ENCODE measurements at places on chromosomes 3 and 15.

- DNase-seq, result no peak
These were observed 77.6 kb downstream of the SLC7A14 start for GRCh38 chr3:170508291-170508690.

GRCh38 chr15:90291679-90292356, 26.3 kb downstream of the NGRN start:
- DNase-seq, result peak; percentile 68

- DNase-seq, result no peak
These were observed 193.1 kb downstream of the MEIS2 start for GRCh38 chr15:36907295-36907694.

DNA sequence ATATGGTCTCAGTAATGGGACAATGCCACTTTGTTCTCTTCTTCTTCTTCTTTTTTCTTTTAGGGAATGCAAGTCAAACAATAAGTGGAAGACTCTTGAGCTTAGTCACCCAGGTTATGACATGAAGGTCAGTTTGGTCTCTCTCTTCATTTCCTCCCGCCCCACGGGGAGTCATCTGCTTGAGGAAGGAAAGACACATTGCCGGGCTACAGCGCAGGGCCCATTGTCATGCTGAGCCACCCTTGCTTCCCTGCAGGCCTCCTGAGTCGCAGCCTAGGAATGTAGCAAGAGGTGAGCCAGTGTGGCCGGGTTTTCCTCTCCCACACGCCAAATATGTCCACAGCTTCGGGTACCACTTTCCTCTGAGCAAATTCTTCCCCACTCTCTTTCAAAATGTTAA, 47.6 kb downstream of the RAP2B start:
- no peak for DNase-seq

- DNase-seq, result no peak
These were observed 115.2 kb downstream of the TMEM108 start for GRCh38 chr3:133153382-133153781.

DNA sequence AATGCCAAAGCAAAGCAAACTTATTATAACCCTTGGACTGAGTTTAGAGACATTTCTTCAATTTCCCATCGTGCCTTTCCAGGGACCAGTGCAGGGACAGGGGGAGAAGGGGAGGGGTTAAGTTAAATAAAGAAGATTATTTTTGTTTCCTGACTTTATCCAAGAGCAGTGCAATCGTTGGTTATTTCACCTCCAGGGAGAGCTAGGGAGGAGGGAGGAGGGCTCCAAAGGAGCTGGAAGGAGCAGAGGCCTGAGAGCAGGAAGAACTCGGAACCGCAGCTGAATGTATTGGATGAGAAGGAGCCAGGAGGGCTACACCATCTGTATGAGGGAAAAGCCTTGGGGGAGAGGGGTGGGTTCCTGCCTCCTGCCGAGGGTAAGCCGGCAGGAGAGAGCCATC, 20.7 kb downstream of the HAPLN3 start:
- no peak for DNase-seq

- no peak for DNase-seq
These were observed 127.8 kb downstream of the STAG1 start for GRCh38 chr3:136624371-136624770.

- DNase-seq, result no peak
These were observed 11.6 kb downstream of the GPR160 start for GRCh38 chr3:170049146-170050000.

- no peak for DNase-seq
These were observed 10.1 kb downstream of the LYSMD2 start for GRCh38 chr15:51727141-51727897.

GRCh38 chr3:124200407-124200806, 208.5 kb upstream of the ROPN1 start:
- no peak for DNase-seq

DNA sequence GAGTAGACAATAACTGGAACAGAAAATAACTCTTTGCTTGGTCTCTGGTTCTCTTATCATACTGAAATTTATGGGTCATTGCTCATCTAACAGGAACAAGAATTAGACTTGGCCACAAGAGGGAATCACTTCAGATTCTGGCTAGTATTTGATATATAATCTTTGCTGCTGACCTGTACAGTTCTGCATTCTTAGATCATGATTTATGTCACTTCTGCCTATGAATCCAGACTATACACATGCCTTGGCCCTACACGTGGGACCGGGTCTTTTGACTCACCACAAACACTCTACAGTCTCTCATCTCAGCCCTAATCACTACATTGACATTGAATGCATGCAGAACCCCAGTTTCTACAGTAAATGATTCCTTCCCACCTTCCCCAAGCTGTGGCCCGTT, 162.5 kb upstream of the SOX2 start:
- no peak for DNase-seq

DNA sequence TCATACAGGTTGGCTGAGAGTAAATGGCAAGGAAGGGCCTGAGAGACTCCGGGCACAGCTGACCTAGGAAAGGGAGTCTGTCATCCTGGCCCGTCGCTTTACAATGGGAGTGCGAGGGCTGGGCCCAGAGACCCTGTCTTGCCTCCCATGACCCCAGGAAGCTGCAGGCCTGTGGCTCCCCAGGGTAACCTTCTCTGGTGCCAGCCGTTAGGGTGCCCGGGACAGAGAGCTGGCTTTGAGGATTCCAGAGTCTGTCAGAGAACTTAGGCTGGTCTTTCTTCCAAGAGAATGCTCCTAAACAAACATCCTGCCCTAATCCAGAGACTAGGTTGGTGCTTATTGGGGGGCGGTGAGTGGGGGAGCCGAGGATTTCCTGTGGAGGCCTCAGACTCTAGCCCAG, 18.5 kb downstream of the ZNF710 start:
- no peak for DNase-seq

- no peak for DNase-seq
These were observed 35.2 kb downstream of the TGFBR2 start for GRCh38 chr3:30641416-30642251.

- no peak for DNase-seq
These were observed 37.5 kb upstream of the STIMATE start for GRCh38 chr3:52934630-52935530.

DNA sequence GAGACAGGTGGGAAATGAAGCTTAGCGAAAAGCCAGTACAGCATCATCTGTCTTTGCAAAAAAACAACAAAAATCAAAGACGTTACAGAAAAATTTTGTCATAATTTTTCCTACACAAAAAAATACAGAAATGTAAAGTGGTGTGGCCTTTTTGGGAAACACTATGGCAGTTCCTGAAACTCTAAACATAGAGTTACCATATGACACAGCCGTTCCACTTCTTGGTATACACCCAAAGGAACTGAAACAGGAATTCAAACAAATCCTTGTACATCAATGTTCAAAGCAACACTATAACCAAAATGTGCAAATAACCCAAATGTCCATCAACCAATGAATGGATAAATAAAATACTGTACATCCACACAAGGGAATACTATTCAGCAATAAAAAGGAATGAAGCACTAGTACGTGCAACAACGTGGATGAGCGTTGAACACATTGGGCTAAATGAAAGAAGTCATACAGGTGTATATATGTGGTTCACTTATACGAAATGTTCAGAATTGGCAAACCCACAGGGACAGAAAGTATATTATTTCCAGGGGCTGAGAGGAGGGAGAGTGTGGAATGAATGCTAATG, 46.8 kb downstream of the GLB1 start:
- DNase-seq, result no peak

- no peak for DNase-seq
These were observed 132.4 kb upstream of the OSTN start for GRCh38 chr3:191066669-191067068.

DNA sequence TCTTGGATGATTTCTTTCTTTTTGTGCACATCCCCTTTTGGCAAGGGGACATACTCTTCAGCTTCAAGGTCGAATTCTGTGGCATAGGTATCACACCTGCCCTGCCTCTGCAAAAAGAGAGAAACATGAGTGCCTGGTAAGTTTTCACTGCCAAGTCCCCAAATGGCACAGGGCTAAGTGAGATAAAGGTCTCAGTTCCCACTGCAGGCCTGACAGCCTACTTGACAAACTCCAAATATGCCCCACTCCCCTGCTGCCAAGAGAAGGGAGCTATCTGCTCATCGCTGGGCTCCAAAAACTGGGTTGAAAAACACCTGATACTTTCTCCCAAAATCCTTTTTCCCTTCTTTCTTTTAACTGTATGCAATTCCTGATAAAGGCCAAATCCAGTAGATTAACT, 23.0 kb downstream of the RUVBL1 start:
- no peak for DNase-seq

DNA sequence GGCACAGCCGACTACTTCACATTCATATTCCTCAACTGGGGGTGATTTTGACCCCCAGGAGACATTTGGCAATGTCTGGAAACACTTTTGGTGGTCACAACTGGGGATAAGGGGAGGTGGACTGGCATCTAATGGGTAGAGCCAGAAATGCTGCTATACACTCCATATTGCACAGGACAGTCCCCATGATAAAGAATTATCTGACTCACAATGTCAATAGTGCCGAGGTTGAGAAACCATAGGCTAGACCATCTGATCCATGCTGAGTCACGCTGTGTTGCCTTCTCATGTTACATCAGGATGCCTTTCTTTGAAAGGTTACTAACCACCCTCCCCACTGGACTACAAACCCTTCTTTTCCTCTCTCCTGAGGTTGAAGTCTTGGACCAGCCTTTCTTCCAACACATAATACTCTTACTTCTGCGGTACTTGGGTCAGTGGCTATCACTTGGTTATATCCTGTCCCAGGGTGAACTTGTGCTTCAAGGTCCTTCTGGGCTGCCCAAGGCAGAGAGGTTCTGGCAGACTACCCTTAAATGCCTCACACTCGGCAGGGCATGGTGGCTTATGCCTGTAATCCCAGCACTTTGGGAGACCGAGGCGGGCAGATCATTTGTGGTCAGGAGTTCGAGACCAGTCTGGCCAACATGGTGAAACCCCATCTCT, 68.8 kb downstream of the CTNNB1 start:
- DNase-seq, result no peak

- DNase-seq, result no peak
These were observed 197.2 kb downstream of the VGLL3 start for GRCh38 chr3:86793786-86794185.

DNA sequence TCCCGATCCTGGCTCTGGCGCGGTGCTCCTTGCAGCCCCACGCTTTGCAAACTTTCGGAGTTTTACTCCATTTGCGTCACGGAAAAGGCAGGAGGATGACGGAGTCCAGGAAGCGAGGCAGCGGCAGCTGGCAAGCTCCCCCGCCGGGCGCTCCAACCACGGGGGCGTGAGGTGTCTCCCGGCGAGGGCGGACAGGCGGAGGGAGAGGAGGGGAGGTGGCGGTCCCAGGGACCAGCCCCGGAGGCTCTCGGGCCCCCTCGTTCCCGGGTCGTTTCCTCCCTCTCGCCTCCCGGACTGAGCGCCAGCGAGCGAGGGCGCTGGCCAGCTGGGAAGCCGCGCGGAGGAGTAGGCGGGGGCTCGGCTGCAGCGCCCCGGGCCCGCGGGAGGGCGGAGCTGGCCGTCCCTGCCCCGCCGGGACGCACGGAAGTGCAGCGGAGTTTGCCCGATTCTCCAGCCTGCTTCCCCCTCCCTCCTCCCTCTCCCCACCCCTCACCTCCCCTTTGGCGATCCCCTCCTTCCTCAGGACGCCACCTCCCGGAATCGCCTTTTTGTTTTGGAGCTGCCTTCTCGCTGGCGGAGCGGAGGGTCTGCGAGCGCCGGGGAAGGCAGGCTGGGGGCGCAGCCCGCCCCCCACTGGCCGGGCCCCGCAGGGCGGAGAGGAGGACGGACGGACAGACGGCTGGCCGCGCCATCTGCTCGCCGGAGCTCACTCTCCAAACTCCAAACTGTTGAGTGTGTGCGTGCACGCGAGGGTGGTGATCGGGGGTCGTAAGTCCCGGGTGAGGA, at the start of gene SNX33:
TSS of gene SNX33 (plus strand) at position 543 of the 786 bp plus-strand sequence. CDS start 1,191 bp downstream, outside the sequence.
- peak; percentile 36 for DNase-seq

DNA sequence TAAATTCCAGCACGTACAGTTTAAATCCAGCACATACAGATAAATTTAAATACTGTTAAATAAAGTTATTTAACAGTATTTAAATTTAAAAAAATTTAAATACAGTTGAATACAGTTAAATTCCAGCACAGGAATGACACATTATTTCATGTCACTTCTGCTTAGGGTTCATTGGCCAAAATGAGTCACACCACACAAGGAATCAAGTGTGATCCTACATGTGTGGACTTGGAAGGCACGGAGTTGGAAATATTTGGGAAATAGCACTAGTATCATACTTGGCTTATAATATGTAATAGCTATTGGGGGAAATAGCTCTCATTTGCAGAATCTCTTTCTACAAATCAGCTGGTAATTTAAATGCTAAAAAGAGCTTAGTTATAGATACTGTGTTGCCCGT, 10.6 kb downstream of the RAB7A start:
- DNase-seq, result no peak

DNA sequence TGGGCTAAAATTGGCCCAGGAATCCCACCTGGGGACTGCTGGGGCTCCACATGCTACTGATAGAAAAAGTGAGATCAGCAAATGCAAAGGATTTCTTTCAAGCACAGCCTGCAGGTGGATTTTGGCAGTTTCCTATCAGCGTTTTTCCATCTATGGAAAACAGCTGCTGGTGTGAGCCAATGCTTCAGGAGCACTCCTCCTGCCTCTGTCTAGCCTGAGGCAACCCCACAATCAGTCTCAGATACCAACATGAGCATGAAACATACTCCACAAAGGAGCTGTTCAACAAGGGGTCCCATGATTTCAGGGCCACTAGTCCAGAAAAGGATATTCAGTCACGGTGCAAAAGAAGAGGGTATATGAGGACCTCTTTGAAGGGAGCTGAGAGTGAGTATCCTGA, 311.5 kb upstream of the THBS1 start:
- no peak for DNase-seq

- no peak for DNase-seq
These were observed 1.9 kb downstream of the KLF13 start for GRCh38 chr15:31328428-31328968.

GRCh38 chr3:30342318-30343060, 263.9 kb upstream of the TGFBR2 start:
- no peak for DNase-seq

GRCh38 chr3:13279532-13279910, 140.6 kb downstream of the NUP210 start:
- DNase-seq, result no peak

GRCh38 chr3:60276615-60277014, 974.6 kb downstream of the FHIT start:
- DNase-seq, result no peak

DNA sequence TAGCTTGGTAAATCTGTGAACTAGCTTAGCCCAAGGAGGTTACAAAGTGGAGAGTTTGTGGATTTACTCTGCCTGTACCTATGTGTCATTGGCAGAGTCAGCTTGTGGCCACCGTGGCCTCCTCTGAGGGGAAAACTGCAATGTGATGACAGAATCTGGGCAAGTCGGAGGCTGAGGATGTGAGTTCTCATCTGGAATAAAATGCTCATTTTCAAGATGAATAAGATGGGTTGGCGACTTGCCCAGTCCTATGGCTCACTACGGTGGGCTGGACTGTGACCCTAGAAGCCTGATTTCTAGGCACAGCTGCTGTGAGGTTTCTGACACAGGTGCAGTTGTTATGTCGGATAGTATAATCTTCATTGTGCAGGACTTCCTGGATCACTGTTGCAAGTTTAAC, 83.7 kb downstream of the ETV5 start:
- no peak for DNase-seq

GRCh38 chr3:155555479-155556060, 189.3 kb downstream of the PLCH1 start:
- DNase-seq, result no peak

- DNase-seq, result no peak
These were observed 58.8 kb downstream of the TNIK start for GRCh38 chr3:171401432-171401831.

- DNase-seq, result no peak
These were observed 401.3 kb upstream of the CFAP20DC start for GRCh38 chr3:59450946-59451763.

Data from NCI-H1436 (cell line).